Right hindlimb (tissue), 1 donor: ENCODE measurements at places on chromosomes 1 and 21.

DNA sequence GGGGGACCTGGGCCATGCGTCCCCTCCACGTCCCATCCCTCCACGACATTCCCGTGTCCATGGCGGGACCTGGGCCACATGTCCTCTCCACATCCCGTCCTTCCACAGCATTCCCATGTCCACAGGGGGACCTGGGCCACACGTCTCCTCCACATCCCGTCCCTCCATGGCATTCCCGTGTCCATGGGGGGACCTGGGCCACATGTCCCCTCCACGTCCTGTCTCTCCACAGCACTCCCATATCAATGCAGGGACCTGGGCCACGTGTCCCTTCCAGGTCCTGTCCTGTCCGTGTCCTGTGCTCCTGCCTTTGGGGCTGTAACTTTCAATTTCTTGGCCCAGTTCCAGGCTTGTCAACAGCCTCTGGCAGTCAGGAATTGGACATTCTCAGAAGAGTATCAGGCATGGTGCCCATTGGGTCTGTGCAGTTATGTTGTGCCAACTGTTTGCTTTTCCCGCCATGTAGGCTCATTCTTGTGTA, 47.1 kb downstream of the WNT9A start:
- DNase-seq = peak; percentile 17

- DNase-seq = peak; percentile 18
Observed at GRCh38 chr1:228366062-228366865, 40.4 kb downstream of the TRIM11 start.

- DNase-seq = no peak
Observed at GRCh38 chr21:35346697-35347096, 297.6 kb upstream of the RUNX1 start.

GRCh38 chr21:44880405-44881197, 7.1 kb upstream of the PTTG1IP start:
- DNase-seq = no peak

DNA sequence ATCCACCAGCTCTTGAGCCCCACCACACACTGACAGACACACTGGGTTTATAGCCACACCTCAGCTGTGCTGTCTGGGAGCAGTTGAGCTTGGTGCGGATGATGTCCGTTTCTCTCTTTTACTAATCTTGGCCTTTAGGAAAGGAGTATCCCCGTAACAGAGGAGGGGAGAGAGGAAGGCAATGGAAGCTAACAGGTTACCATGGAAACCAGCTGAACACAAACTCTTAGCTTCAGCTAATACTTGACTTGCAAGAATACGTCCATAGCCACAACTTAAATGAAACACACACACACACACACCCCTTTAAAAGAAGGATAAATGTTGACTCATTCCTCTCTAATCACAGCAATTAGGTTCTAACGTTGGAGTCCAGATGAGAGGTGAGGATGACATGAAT, 28.0 kb upstream of the LRRN2 start:
- DNase-seq = no peak

DNA sequence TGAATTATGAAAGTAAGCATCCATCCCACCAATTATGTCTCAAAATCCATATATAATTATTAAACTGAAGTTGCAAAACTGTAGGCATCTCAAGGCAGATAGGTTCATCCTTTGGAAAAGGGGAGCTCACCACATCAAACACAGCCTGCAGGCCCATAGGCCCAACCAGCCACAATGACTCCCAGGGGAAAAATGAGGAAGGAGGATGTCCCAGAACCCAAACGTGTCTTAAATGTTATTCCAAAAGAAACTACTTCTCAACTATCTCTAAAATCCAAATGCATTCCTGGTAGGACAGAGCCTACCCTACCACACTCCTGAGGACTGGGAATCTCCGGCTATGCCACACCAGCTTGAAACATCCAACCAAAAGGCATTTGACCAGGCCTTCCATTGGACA, 12.8 kb downstream of the TIAM1 start:
- DNase-seq = no peak

GRCh38 chr1:149997585-149998262, 12.8 kb downstream of the OTUD7B start:
- no peak for DNase-seq

- no peak for DNase-seq
Observed at GRCh38 chr21:45877821-45878469, 103.6 kb upstream of the COL6A1 start.

DNA sequence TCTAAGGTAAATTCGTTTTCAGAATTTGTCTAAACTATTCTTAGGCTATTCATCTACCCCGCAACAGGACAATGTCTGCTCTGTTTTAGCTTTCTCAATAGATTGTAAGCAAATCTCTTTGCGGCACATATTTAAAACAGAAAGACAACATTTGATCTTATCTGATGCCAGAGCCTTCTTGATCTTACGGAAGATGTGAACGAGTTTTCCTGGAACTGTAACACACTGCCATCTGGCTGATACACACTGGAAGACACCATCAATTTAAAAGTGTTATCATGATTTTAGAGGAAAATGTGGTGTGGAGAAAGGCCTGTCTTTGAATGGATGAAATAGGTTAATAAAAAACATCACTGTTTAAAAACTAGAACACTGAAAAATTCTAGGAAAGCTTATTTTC, 36.1 kb downstream of the COA6 start:
- no peak for DNase-seq

GRCh38 chr1:219121679-219122078, 52.0 kb upstream of the LYPLAL1 start:
- DNase-seq = no peak

DNA sequence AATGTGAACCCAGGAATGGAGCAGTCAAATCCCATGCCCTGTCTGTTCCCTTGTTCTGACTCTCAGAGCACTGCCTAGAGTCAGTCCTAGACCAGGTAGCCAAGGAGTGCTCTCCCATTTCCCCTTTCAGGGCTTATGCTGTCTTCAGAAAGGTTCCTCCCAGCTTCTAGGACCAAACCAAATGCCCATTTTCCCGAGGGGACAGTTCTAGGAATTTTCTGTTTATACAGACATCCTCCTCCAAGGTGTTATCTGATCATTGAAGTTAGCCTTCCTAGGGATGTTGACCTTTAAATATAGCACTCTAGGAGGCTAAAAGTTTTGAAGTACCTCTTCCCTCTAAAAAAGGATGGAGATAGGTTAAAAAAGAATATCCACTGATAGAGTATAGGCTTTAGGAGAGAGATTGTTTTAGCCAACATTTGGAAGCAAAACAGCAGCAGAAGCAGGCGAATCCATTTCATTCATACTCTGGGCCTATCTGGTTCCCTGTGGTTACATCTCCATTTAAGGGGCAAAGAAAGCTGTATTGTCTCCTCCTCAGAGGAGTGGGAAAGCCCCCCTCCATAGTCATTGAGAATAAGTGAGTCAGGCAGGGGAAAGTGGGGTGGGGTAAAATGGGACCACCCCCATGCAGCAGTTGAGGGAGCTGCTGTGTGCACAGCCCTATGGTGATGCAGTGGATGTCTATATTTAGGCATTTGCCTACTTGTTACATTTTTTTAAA, 126.5 kb downstream of the SPATA46 start:
- no peak for DNase-seq

DNA sequence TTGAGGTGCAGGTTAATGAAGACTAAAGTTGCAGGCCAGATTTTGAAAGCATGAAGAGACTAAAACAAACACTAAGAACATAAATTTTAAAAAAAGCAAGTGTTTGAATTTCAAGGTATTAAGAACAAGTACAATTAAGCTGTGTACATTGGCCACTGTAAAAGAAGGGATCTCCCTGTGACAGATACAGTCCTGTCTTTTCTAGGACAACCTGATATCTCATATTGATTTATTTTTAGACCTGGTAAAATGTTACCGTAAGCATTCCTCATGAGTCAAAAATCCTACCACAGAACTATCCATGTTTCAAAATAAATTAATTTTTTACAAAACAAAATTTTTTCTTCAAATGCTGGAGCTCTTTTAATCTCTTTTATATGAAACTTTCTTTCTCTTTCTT, 39.4 kb downstream of the SLC22A15 start:
- DNase-seq = no peak

DNA sequence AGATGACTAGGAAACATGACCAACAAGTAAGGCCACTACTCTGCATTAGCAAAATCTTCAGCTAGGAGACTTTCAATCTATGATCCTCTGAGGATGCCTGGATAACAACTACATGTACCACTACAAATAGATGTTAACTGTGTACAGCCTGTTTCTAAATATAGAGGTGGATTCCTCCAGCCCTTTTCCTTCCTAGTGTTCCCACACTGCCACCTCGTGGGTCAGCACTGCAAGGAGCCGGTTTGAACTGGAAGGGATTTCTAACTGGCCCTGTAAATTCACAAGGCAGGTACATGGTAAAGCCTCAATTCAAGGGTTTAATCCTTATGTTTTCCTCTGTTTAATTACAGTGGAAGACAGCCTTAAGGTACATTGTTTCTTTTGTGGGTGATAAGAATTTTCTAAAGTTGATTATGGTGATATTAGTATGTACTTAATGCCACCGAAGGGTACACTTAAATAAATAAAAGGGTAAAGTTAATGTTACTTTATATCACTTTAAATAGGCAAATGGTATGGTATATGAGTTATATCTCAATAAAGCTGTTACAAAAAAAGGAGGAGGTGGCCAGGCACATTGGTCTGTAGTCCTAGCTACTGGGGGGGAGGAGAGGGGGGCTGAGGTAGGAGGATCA, 14.4 kb downstream of the SMYD3 start:
- DNase-seq = peak; percentile 80

DNA sequence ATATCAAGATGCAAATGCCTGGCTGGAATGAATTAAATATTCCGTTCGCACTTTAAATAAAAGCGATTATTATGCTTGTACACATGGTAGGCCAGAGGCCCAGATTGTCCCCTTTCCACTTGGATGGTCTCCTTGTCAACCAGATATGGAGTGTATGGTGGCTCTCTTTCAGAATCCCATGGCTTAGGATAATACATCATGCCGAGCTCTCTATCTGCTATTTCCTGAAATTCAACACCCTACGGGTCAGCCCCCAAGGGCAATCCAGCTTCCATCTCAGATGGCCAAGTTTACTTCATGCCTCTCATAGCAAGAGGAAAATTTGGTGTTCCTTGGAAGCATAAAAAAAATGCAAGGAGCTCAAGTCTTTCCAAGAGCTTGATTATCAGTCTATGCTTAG, 25.4 kb upstream of the FMO1 start:
- DNase-seq = peak; percentile 33

DNA sequence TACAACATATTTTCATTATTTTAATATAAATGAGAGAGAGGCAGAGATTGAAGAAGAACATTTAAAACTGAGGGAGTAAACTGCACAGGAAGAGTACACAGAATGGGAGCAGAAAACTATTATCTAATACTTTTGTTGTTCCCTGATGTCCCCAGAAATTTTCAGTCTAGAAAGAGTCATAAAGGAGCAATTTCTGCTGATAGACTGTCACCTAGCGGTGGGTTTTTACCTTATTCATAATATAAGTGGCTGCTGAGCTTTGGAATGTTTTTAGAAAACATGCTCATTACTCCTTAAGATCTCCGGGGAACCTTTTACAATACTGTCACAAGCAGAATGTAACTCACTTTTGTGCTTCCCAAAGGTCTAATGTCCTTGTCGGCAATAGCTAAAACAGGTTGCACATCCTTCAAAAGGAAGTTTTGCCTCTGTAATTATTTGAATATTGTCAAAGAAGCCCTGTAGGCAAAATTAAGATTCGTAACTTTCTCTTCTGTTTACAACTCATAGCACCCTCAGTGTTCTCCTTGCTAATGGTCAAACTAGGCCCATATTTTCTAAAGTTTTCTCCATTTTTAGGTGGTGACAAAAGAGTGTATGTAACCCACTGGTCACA, 4.9 kb upstream of the NPL start:
- no peak for DNase-seq

DNA sequence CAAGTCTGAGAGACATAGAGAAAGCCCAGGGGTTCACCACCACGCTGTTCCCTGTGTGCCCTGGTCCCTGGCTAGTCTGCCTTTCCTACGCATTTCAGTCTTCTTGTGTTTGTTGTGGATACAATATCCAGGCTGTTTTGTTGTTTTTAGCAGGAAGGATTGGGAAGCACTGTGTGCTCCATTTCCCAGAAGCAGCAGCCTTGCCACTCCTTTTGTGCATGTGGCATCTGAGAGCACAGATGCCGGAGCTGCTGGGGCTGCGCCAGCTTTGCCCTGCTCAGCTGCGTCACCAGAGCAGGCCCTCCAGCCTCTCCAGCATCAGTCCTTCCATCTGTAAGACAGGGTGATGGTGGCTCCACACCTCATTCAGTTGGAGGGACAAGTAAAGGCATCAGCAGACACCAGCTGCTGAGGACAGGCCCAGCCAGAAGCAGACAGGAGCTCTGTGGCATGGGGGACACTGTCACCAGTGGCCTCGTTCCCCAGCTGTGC, 94.4 kb upstream of the COL6A1 start:
- DNase-seq = peak; percentile 74

DNA sequence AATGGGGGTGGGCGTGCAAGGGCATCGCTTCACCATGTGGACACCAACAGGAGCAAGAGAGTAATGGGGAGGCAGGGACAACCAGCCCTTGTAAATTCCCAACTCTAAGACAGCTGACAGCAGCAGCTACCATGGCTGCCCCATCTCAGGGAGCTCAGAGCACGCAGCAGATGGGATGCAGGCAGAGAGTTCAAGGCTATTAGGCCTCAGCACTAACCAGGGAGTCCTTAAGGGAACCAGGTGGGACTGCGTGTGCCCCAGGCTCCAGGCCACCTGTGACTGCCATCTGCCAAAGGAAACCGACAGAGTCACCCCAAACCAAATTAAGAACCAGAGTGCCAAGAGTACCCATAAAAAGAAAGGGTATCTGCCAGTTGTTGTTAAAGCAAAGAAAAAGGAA, 33.7 kb upstream of the PRDM2 start:
- DNase-seq = no peak

- no peak for DNase-seq
Observed at GRCh38 chr1:85656256-85656655, 52.0 kb downstream of the ZNHIT6 start.

- peak; percentile 18 for DNase-seq
Observed at GRCh38 chr1:213014642-213015041, 1.0 kb downstream of the ANGEL2 start.

GRCh38 chr1:202807451-202807925, 733 bp downstream of the KDM5B start:
- DNase-seq = peak; percentile 67

DNA sequence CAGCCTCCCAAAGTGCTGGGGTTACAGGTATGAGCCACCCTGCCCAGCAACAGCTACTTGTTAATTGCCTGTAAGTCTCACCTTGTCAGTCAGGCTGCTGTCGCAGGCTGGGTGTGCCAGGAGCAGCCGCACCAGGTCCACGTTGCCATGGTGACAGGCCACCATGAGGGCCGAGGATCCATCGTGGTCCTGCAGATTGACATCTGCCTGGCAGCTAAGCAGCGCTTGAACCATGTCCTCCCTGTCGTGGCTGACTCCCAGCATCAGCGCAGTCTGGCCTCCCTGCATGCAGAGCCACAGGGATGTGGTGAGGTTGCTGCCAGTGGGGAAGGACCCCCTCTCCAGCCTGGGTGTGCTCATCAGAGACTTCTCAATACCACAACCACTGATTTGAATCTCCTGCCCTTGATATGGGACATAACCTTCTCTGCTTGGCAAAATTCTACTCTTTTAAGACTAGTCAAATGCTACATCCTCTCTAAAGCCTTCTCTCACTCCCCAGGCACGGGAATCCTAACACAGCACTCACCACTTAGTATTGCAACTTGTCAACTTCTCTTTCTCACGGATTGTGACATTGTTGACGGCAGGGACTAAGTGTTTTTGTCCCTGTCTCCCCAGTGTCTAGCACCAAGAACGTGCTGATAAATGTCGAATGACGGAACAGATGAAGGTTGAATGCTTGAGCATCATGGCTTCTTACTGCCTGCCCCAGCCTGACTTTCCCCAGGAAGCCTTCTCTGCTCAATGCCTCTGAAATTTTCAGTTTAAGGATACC, 52.9 kb downstream of the L1TD1 start:
- no peak for DNase-seq

GRCh38 chr1:30415171-30415940, 308.0 kb downstream of the MATN1 start:
- DNase-seq = no peak
